ENCODE measurements at places on chromosomes 6 and 20.

DNA sequence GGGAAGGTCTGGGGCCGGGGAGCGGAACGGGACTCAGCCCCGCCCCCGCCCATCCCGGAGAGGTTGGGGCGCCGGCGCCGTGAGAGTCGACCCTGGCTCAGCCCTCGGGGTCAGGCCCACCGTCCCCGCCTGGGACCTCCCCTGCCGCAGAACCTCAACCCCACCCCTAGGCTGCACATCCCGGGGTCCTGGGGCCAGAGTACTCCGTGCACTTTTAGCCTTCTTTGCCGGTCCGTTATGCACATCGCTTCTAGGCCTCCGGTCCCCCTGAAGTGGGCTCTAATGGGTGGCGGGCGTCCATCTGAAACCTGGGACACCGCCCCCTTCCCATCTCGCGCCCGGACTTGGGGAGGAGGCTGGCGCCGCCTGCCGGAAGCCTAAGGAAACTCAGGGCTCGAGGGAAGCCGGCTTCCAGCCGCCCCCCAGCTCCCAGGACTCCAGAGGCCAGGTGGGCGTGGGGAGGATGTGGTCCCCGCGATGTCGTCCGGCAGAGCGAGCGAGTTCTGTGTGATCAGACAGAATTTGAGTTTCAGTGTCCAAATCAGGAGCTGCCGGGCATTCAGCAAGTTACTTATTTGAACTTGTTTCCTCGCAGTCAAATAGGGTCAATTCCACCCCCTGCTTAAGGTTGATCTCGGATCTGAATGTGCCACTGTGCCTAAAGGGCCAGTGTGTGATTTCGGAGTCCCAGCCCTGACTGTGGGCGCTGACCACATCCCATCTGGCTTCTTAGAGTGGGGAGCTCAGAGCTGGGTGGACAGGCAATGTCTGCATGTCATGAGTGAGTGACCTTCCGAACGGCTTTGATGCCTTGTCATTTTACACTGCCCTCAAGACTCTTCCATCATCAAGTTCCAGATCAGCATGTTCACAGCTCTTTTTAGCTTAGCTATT, 47.6 kb downstream of the CPXM1 start:
- DNase-seq: peak; percentile 40

GRCh38 chr6:138971601-138972000, 16.5 kb downstream of the REPS1 start:
- DNase-seq: no peak

DNA sequence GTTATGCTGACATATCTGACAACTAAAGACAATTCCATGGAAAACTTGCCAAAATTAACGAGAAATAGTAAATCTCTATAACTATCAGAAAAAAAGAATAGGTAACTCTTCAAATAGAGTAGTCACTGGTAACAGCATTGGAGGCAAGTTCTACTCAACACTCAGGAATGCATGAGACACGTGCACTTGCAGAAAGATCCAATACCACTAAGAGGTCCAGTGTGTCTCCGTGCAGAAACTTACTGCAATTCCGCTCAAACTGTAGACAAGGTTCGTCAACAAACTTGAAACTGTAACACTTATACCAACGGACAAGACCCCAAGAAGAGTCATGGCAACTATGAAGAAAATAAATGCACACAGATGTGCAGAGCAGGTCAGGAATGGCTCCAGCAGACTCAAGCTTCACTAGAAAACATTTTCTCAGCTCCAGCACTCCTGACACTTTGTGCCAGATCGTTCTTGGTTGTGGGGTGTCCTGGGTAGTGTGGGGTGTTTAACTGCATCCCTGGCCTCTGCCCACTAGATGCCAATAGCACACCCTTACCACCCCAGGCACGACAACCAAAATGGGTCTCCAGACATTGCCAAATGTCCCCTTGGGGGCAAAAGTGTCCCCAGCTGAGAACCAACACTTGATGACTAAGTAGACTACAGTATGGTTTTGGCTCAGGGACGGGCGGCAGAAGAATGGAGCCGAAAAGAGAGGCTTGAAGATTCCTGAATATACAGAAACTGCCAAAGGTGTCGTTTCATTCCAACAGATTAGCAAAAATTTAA, 134.8 kb downstream of the DTNBP1 start:
- no peak for DNase-seq

- no peak for DNase-seq
Observed at GRCh38 chr6:6005051-6006005, 1.4 kb downstream of the NRN1 start.

DNA sequence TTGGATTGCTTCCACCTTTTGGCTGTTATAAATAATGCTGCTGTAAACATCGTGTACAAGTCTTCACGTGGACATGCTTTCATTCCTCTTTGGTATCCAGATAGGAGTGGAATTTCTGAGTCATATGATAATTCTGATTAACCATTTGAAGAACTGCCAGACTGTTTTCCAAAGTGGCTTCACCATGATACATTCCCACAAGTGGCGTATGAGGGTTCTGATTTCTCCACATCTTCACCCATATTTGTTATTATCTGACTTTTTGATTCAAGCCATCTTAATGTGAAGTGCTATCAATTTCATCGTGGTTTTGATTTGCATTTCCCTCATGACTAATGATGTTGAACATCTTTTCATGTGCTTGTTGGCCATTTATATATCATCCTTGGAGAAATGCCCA, 2.9 kb upstream of the SNRPB start:
- DNase-seq: no peak

GRCh38 chr6:84220809-84221409, 6.5 kb downstream of the CEP162 start:
- DNase-seq: no peak

GRCh38 chr20:59771506-59772372, 161.7 kb downstream of the SYCP2 start:
- DNase-seq: no peak

DNA sequence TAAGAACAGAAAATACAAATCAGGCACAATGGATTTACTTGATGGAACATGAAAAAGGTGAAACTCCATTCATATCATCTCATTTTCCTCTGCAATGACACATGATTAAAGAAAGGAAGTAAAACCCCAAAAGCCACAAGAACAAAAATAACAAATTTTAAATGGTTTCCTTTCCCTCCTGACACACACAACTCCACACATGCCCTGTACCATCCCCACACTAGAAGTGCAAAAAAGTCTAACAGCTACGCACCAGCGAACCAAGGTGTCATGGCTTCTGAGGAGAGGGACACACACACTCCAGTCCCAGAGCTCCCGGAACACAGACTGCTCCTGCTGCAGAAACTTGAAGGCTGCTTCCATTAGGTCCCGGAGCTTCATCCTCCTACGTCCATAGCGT, 25.3 kb downstream of the MDN1 start:
- DNase-seq: no peak

DNA sequence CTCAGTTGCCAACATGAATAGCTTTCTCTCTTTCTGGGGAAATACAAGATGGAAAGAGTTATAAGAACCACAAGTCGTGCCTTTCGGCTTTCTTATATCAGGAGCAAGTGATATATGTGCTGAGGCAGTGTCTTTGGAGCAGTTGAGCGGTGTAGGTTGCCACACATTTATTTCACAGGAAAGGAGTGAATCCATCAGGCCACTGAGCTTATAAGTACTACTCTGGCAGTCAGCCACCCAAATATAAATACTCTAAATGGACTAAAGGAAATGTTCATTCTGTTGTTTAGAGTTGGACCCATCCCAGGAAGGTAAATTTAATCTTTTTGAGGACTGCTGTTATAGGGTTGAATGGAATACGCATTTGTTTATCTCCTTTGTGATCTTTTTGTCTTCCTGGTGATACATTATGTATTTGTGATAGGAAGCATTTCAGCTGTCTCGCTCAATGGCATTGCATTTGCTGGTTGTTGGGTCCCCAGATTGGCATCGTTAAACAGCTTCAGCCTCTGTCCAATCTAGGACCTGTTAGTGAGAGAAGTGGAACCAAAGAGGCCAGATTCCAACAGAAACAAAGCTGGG, 139.7 kb downstream of the SOBP start:
- no peak for DNase-seq

DNA sequence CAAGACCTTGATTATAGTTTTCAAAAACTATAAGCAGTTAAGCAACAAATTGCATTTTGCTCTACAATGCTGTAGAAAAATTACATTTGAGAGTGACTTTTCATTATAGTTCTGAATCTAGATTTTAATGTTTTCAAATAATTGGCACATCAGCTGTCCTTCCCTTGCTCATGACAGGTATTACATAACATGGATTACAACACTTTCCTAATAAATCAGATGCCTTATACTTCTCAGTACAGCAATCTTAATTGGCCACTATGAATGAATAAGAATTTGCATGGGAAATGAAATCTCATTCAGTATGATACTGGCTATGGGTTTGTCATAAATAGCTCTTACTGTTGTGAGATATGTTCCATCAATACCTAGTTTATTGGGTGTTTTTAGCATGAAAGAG, 29.9 kb downstream of the HSF2 start:
- no peak for DNase-seq

- DNase-seq: no peak
Observed at GRCh38 chr20:35907017-35907701, 47.1 kb downstream of the SCAND1 start.

DNA sequence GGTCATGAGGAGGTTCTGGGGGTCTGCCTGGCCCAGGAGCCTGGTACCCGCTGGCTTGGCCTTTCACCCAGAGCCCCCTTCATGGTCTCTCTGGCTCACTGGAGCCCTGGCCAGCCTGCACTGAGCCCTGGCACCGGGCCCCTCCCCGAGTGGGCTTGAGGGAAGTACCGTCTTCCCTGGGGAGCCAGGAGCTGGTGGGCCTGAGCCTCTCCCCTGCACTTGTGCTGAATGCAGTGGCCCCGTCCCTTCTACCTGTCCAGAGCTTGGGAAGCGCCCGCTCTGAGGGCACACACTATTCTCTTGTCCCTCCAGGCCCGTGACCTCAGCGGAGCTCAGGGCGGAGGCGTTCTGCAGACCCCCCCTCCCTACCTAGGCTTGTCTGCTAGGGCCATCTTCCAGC, 62.2 kb downstream of the TCP11 start:
- no peak for DNase-seq

DNA sequence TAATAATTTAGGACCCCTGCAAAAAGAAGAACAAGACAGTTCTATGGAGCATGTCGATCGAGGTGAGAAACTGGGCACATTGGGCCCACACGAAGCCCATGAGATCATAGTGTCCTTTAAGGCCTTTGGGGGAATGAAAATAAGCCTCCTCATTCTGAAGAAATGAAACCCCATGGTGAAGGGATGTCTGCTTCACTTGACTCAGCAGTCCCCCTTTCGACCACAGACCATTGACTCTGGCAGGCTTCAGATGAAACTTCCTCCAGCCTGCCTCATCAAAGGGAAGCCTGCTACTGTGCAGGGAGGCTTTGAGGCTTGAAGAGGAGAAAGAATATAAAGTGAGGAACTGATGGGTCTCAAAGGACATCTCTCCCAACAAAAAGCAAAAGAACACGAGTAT, 144.2 kb upstream of the FBXL4 start:
- no peak for DNase-seq

DNA sequence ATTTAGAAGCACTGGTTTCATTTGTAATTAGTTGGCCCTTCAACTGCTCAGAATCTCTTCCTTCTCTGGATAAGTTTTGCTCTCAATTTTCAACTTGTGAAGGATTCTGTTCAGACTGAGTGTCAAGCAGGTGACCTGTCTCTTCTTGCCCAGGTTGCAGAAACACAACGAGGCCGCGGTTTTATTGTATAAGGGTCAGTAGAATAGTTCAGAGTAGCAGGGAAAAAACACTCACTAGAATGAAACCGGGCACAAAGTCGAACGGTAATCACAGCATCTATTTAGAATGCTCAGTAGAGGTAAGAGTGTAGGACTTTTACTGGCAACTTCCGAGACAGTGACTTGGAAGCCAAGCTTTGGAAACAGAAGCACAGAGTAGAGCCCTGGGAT, 17.9 kb upstream of the GFOD1 start:
- DNase-seq: no peak

DNA sequence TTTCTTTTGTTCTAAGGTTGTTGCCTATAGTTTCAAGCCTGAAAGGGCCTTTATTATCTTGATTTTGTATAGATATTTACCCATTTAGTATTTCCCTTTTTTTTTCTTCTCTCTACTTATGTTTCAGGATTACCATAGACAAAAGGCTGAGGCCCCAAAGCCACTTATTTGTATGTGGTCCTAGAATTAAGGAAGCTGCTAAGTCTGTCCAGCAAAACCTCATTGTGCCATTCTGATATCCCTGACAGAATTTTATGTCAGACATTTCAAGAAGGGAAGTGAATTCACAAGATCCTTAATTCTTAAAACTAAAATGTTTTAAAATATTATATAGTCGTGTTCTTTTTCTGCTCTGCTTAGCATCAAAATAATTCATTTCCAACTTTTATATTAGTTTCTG, 6.9 kb downstream of the HAO1 start:
- no peak for DNase-seq

- DNase-seq: no peak
Observed at GRCh38 chr6:6629402-6629801, 40.9 kb downstream of the LY86 start.

- DNase-seq: no peak
Observed at GRCh38 chr6:138485586-138486248, 13.6 kb downstream of the NHSL1 start.

GRCh38 chr20:50142812-50143211, 10.7 kb downstream of the PEDS1 start:
- DNase-seq: no peak
